ENCODE measurements at places on chromosomes 13 and 19.

GRCh38 chr19:53947624-53948023, 15.1 kb upstream of the CACNG8 start:
- DNase-seq: peak; percentile 21

DNA sequence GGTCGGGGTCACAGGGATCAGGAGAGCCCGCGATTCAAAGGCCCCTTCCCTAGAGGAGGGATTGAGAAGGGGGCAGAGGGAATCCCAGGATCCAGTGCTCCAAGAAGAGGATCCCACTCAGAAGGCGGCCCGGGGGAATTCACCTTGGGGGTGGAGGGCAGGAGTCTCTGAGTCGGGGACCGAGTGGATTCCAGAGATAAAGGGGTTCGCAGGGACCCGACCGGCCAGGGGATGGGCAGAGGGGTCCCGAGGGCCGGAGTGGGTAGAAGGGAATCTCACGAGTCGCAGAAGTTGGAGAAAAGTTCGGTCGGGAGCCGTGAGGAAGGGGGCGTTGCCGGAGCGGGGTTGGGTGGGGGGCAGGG, 261 bp downstream of the PRKD2 start:
- no peak for DNase-seq

GRCh38 chr19:43470288-43470687, 4.9 kb upstream of the LYPD3 start:
- peak; percentile 77 for DNase-seq

GRCh38 chr19:18846862-18847548, 15.2 kb downstream of the UPF1 start:
- DNase-seq: peak; percentile 42

- DNase-seq: peak; percentile 79
Observed at GRCh38 chr19:51735759-51736449, 12.1 kb upstream of the HAS1 start.

GRCh38 chr19:19642506-19643157, 825 bp downstream of the GMIP start:
- no peak for DNase-seq

- DNase-seq: no peak
Observed at GRCh38 chr13:67076378-67076777, 153.8 kb downstream of the PCDH9 start.

DNA sequence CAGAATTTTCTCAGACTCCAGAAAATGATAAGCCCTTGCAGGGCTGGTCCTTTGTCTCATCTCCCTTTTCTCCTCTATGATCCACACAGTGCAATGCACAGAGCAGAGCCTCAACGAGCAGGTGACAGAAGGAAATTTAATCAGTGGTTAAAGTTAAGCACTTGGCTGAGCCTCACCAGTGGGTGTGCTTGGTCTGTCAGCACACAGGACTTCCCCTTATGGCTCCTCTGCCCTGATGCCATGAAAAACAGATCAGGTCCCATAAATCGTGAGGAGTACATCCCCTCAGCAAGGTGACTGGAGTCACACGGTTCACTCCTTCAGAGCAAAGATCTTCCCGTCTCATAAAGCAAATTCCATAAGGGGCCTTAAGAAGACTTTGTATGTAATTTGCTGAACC, 818.2 kb downstream of the UQCRFS1 start:
- no peak for DNase-seq

- DNase-seq: no peak
Observed at GRCh38 chr19:5990289-5990797, 12.4 kb upstream of the RANBP3 start.

- no peak for DNase-seq
Observed at GRCh38 chr19:46635920-46636761, at the start of gene GNG8. TSS of gene GNG8 (minus strand) at chr19:46636202. CDS start at chr19:46634682, 1,520 bp downstream.

DNA sequence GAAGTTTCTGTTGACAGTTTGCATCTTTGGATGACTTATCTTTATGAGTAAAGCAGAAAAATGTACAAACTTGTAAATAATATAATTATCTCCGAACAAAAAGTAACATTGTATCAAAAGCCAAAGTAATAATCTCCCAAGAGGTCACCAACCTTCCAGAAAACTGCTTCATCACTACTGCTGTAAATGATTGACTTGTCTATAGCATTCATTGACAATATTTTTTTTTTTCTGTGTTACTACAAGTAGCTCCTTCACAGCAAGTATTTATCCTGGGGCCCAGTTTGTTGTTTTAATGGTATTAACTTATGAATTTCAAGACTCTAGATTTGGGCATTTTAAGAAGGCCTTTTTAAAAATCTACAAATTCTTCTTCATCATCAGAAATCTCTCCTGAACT, 242.4 kb downstream of the KLF12 start:
- DNase-seq: no peak
